ENCODE measurements at places on chromosomes 11 and 22.

- H3K4me1 ChIP-seq, result no peaks in the 10 kb centered on the region
- H3K36me3 ChIP-seq, result no peaks in the 10 kb centered on the region
- no peak for DNase-seq
- no peak overlapping the region for H3K4me3 ChIP-seq
- H3K27me3 ChIP-seq, result no peaks in the 10 kb centered on the region
Measured at GRCh38 chr11:121936370-121936769, 179.6 kb downstream of the BLID start.

- DNase-seq, result no peak
- H3K27ac ChIP-seq, result no peak overlapping the region
- H3K4me1 ChIP-seq, result no peaks in the 10 kb centered on the region
- peaks cover 17% of the 10 kb centered on the region for H3K27me3 ChIP-seq
- no peaks in the 10 kb centered on the region for H3K36me3 ChIP-seq
Measured at GRCh38 chr11:111101881-111102280, 143.6 kb upstream of the POU2AF2 start.

GRCh38 chr22:44158816-44159215 is 21.9 kb upstream of the PARVG start:
- no peak overlapping the region for H3K27ac ChIP-seq
- no peak overlapping the region for H3K4me3 ChIP-seq
- no peaks in the 10 kb centered on the region for H3K4me1 ChIP-seq
- no peaks in the 10 kb centered on the region for H3K27me3 ChIP-seq
- peaks cover 4% of the 10 kb centered on the region for H3K36me3 ChIP-seq
- no peak for DNase-seq

DNA sequence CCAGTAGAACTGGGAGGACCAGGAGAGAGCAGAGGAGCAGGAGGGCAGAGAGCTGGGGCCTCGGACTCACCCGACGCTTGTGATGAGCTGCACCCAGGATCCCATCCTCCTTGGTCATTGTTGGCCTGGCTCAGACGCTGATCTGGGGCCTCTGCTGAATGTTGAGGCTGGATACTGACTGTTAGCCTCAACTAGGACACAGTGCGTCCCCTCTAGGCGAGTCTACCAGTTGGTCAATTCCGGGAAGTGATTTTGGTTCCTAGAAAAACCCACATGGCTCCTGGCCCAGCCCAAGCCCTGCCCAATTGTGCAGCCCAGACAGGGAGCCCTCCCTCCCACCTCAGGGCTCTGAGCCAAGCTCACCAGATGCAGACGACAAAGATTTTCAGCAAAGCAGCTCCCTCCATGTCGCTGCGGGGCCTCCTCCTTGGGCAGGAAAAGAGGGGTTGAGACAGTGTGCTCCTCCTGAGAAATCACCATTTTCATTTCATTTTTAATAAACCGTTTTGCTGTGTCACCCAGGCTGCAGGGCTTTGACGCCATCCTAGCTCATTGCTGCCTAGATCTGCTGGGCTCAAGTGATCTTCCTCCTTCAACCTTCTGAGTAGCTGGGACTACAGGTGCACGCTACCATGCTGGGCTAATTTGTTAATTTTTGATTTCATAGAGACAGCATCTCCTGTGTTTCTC is at the start of gene APOL4:
APOL4 (minus strand) TSS at position 180 of the 690 bp plus-strand sequence; CDS start at position 105, 75 bp downstream.
- peak within 1 kb of the TSS; percentile 74 for H3K4me3 ChIP-seq
- DNase-seq, result peak; percentile 73
- H3K27ac ChIP-seq, result peak within 1 kb of the TSS; percentile 74
- H3K4me1 ChIP-seq, result peaks cover 65% of the 10 kb centered on the region

DNA sequence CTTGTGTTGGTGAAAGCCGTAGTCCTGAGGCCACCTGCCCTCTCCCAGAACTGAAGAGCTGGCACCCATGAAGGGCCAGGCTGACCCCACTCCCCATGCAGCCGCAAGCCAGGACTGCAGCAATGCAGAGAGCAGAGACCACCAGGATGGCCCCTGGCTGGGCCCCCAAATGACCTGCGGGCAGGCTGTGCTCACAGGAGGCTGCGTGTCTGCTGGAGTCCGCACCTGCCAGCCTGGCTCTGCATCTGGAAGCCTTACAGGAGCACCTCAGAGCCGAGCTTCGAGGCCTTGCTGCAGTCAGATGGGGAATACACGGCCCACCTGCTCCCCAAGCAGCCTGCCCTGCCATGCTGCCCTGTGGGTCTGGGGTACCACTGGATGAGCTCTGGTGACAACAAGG is 1336.8 kb downstream of the TBC1D22A start:
- peaks cover 10% of the 10 kb centered on the region for H3K36me3 ChIP-seq
- peak overlapping the region; percentile 88 for H3K27ac ChIP-seq
- peaks cover 32% of the 10 kb centered on the region for H3K4me1 ChIP-seq
- no peak overlapping the region for H3K4me3 ChIP-seq

DNA sequence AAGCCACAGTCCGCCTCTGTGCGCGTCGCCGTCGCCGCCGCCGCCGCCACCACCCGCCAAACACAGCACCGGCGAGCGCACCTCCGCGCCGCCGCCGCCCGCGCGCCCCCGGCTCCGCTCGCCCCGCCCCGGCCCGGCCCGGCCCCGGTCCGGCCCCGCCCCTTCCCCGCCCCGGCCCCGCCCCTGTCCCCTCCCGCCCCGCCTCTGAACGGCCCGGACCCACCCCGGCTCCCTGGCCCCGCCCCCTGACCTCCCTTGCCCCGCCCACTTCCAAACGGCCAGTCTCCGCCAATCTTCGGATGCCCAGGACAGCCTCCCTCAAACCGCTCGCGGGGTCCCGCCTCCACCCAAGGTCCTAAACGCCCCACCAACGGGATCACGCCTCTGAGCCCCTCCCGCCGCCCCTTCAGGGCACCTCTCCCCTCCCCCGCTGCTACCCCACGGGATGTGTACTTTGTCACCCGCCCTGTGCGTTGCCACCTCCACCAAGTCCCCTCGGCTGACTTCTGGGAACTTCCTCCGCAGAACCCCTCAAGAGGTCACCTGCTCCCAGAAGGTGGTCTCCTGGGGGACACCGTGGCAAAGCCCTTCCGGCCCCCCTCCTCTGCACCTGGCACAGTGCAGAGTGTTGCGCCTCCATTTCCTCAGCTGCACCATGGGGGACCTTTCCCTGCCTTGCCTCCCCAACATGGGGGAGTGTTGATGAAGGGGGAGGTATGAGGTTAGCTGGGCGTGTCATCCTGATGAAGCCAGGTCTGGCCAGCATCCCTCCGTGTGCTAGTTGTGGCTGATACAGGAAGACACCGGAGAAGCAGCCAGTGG is at the start of gene KIAA0930:
KIAA0930 (minus strand) TSS at position 85 of the 822 bp plus-strand sequence. CDS start 191 bp downstream, outside the sequence.
- no peaks in the 10 kb centered on the region for H3K27me3 ChIP-seq
- H3K4me1 ChIP-seq, result peaks cover 32% of the 10 kb centered on the region
- H3K27ac ChIP-seq, result peak within 1 kb of the TSS; percentile 90
- H3K36me3 ChIP-seq, result peaks cover 4% of the 10 kb centered on the region
- H3K4me3 ChIP-seq, result peak within 1 kb of the TSS; percentile 87

DNA sequence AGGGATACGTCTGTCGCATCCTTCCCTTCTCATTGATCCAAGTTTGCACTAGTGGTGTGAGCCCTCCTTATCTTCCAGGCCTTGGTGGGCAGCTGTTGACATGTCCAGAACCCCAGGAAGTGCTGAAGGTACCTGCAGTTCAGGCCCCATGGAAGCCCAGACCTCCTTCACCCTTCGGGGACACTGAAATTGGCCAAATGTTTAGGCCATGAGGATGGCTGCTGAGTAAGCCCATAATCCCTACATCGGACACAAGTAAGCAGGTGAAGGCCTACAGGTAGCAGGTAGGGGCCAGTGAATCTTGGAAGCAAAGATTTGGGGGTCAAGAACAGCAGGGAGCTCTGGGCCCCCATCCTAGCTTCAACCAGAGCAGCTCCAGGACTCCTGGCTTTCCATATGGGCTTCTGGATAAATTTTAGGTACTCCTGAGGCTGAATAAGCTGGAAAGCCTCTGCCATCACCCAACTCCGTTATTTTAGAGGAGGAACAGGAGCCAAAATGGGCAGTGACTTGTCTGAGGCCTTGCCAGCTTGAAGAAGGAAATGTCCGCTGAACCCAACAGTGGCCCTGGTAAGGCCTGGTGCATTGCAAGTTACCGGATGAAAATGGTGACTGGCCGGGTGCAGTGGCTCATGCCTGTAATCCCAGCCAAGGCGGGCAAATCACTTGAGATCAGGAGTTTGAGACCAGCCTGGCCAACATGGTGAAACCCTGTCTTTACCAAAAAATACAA is 45.2 kb downstream of the MORC2 start:
- no peak overlapping the region for H3K4me3 ChIP-seq
- peaks cover 10% of the 10 kb centered on the region for H3K36me3 ChIP-seq
- no peak overlapping the region for H3K27ac ChIP-seq
- H3K4me1 ChIP-seq, result peaks cover 16% of the 10 kb centered on the region
- no peak for DNase-seq

DNA sequence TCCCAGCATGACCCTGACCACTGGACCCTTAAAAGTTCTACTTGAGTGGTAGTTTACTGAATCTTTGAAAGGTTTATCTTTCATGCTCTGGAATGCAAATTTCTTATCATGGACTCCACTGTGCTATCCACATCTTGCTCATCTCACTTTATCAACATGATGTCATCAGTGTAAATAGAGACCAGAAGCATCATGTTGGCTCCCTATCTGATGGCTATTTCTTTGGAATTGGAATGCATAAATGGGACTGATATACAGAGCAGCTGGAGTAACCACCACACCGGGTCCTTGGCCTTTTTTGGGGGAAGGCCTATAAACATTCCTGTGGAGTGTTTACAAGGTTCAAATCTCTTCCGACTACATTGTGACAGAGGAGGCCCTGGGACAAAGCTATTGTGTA is 74.1 kb upstream of the CEP126 start:
- no peaks in the 10 kb centered on the region for H3K36me3 ChIP-seq
- H3K4me3 ChIP-seq, result no peak overlapping the region
- no peak overlapping the region for H3K27ac ChIP-seq
- DNase-seq, result no peak
- no peaks in the 10 kb centered on the region for H3K27me3 ChIP-seq

DNA sequence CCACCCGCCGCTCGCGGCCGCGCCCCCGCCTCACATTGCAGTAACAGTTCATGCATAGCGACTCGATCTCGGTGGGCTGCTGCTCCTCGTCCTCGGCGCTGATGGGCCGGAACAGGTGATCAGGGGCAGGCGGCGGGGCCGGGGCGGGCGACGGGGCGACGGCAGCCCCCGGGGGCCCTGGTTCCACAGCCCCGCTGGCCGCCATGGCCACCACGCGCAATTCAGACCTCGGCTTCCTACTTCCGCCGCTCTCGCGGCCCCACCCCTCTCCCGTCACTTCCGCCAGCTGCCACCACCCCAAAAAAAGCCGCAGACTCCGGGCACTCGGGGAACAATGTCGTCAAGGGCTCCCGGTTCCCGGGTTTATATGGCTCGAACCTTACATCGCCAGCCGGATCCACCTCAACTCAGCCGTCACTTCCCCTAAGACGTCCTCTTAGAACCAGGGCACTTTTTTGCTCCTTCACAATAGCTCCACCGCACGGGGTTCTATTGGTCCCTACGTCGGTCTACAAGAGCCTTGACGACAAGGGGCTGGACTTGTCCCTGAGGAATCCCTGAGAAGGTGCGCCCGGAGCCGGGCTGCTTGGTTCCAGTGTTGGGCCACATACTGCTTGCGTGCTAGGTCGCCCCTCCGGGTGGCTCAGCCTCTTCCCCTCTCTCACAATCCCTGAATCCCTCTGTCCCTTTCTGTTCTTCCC is at the start of gene ZPR1:
ZPR1 (minus strand) TSS at position 238 of the 701 bp plus-strand sequence; CDS start at position 205, 33 bp downstream.
- H3K27me3 ChIP-seq, result peaks cover 2% of the 10 kb centered on the region
- peaks cover 38% of the 10 kb centered on the region for H3K36me3 ChIP-seq
- peak within 1 kb of the TSS; percentile 82 for H3K4me3 ChIP-seq
- peak within 1 kb of the TSS; percentile 88 for H3K27ac ChIP-seq

DNA sequence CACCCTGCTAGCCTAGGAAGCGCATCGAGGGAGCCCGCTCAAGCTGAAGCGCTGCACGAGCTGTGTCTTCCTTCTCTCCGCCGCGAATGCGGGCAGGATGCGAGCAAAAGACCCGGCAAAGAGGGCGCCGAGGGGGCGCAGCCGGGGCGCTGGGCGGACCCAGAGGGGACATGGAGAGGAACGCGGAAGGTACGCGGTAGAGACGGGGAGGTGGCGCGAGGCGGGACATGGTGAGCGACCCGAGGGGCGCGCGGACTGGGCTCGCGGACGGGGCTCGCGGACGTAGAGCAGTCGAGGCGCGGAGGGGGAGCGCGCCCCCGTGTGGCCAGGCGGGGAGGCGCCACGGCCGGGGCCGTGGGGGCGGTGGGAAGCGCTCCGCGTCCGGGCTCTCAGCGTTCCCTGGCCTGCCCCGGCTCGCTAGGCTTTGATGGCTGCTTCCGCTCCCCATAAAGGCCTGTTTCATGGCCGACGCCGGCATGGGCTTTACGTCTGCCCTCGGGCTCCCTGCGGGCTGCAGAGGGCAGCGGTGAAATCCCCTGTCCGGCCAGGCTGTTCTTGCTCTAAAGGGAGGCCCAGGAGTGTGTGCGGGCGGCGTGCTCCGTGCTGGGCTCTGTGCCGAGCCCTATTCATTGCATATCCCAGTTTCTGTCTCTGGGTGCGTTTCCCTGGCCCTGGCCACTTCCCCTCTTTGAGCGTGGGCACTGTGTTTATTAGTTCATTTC is 31.2 kb upstream of the TRIM29 start:
- H3K27me3 ChIP-seq, result peaks cover 86% of the 10 kb centered on the region
- peaks cover 4% of the 10 kb centered on the region for H3K4me1 ChIP-seq
- H3K4me3 ChIP-seq, result peak overlapping the region; percentile 58
- no peak overlapping the region for H3K27ac ChIP-seq
- no peaks in the 10 kb centered on the region for H3K36me3 ChIP-seq
- peak; percentile 67 for DNase-seq

GRCh38 chr22:49586244-49586748 is 241.4 kb downstream of the BRD1 start:
- H3K27me3 ChIP-seq, result no peaks in the 10 kb centered on the region
- no peak for DNase-seq
- no peaks in the 10 kb centered on the region for H3K4me1 ChIP-seq
- no peak overlapping the region for H3K27ac ChIP-seq

GRCh38 chr22:46121079-46121478 is 29.2 kb upstream of the PPARA start:
- no peak overlapping the region for H3K4me3 ChIP-seq
- no peaks in the 10 kb centered on the region for H3K27me3 ChIP-seq
- no peak for DNase-seq
- H3K4me1 ChIP-seq, result peaks cover 7% of the 10 kb centered on the region

GRCh38 chr11:47051217-47051616 is 114.7 kb downstream of the CSTPP1 start:
- no peaks in the 10 kb centered on the region for H3K4me1 ChIP-seq
- no peaks in the 10 kb centered on the region for H3K27me3 ChIP-seq
- no peak overlapping the region for H3K4me3 ChIP-seq
- no peak overlapping the region for H3K27ac ChIP-seq
- H3K36me3 ChIP-seq, result peaks cover 6% of the 10 kb centered on the region

DNA sequence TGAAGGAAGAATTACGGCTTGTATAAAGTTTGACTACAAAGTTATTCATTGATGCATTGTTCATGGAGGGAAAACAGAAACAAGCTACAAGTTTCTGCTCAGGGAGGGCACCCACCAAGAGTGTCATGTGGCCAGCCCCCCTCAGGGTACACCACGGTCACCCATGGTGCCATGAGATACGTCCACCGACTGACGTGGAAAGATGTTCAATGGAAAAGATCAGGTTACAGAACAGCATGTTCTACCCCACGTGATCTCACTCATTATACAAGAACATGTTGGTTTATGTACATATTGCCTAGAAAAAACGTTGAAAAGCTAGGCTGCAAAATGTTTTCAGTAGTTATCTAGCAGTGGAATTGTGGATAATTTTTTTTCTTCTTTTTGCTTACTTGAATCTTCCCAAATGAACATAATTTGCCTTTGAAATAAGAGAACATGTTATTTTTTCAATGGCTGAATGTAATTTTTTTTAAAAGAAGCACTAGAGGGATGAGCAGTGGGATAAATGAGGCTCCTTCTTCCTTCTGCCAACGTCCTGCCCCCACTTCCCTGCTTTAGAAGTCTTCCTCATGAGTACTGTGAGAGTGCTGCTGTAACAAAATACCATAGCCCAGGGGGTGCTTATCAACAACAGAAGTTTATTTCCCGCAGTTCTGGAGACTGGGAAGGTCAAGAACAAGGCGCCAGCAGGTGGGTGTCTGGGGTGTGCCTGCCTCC is 22.5 kb downstream of the RCN1 start:
- no peak overlapping the region for H3K4me3 ChIP-seq
- H3K27me3 ChIP-seq, result peaks cover 13% of the 10 kb centered on the region
- H3K4me1 ChIP-seq, result no peaks in the 10 kb centered on the region
- H3K27ac ChIP-seq, result no peak overlapping the region

Data from activated CD8-positive, alpha-beta memory T cell treated with anti-CD3 and anti-CD28 coated beads, Interleukin-2, amount 10 ng/mL, durations not matched to agents 7 days and 5 days (primary cell).